ENCODE measurements at places on chromosomes 11 and 22.

GRCh38 chr11:34161812-34162492 is 56.5 kb downstream of the NAT10 start:
- no peak for DNase-seq

GRCh38 chr11:126359431-126360048 is 4.1 kb downstream of the ST3GAL4 start:
- DNase-seq = no peak

- no peak for DNase-seq
Observed at GRCh38 chr11:76302996-76303395, 77.9 kb downstream of the THAP12 start.

- no peak for DNase-seq
Observed at GRCh38 chr11:62438641-62439040, 19.8 kb downstream of the SCGB1A1 start.

DNA sequence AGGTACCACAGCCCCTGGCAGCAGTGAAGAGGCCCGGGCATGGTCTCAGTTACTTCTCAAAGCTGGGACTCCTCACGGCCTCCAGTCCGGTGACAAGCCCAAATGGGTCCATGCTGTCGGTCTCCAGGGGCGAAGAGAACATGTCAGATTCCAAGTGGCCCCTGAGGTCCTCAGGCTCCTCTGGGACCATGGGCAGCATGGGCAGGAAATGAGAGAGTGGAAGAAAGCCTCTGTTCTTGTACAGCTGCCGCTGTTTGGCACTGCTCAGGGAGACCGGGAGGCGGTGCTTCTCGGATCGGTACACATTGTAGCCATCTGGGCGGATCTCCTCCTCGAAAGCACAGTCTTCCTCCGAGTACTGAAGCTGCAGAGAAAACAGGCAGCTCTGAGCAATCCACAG is 4.6 kb downstream of the FGF19 start:
- no peak for DNase-seq

DNA sequence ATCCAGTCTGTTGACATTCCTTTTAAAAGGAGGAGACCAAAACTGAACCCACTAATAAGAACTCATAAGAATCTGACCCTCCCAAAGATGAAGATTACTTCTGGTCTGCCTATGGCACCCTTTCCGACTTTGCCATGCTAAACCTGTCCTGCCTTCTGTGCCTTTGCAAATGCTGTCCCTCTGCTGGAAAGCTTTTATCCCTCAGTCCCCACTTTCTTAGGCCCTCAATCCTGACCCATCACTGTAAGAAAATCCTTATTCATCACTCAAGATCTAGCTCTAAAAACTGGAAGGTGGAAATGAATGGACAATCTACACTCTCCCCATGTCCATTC is 10.4 kb downstream of the MPZL3 start:
- no peak for DNase-seq

DNA sequence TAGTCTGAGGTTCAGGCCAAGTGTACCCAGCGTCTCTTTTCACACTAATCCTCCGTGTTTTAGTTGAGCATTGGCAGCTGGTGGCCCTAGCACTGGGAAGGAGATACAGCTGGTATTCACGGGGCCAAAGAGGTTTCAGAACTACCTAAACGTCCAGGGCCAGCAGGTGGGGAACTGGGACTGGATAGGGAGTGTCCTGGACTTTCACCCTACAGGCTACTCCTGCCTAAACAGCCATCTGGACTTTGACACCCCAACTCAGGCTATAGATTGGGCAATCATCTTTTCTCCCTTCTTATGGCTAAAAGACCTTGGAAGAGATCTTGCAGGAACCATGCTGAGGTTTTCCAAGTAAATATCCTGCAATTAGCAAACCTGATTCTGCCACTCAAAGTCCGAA is 2.8 kb downstream of the SPON1 start:
- no peak for DNase-seq

DNA sequence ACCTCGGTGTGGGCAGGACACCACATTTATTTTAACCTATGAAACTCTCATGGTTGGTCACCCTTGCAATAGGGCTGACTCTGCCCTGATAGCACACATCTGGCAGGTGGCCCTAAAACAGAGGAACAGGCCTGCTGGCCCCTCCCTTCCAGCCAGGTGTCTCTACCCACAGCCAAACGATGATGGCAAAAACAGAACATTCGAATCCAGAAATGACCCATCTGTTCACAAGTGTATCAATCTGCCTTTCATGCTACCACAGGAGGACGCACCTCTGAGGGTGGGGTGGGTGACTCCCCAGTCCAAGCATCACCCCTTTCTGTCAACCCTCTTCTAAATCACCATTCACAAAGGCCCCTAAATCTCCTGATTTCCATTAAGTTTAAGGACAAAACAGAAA is 118.1 kb downstream of the ETS1 start:
- DNase-seq = no peak

DNA sequence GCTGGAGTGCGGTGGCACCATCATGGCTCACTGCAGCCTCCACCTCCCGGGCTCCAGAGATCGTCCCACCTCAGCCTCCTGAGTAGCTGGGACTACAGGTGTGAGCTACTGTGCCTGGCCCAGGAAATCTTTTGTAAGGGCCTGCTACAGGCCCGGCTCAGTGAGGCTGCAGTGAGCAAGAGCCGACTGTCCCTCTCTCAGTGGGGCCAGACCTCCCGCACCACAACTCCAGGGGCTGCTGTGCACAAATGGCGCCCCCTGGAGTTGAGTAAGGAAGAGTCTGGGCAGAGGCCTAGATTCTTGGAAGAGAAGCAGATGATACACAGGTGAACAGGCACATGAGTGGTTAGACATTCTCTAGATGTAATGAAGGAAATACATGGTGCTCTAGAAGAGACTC is 7.0 kb downstream of the SERHL2 start:
- no peak for DNase-seq

GRCh38 chr11:68651208-68651984 is 32.9 kb upstream of the GAL start:
- DNase-seq = no peak

DNA sequence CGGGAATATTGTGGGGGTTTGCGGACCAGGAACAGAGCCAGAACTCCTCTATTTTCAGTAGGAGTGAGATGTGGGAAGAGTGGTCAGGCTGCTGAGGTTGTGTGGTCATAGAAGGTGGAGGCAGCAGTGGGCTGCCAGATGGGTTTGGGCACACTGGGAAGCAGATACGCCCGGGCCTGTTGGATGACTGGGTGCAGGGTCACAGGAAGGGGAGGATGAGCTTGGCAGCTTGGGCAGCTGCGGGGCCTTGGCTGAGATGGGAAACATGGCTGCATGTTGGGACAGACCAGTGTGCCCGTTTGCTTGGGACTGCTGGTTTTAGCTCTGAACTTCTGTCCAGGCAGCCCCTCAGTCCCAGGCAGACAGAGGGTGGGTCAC is 11.4 kb downstream of the SHANK3 start:
- peak; percentile 36 for DNase-seq

DNA sequence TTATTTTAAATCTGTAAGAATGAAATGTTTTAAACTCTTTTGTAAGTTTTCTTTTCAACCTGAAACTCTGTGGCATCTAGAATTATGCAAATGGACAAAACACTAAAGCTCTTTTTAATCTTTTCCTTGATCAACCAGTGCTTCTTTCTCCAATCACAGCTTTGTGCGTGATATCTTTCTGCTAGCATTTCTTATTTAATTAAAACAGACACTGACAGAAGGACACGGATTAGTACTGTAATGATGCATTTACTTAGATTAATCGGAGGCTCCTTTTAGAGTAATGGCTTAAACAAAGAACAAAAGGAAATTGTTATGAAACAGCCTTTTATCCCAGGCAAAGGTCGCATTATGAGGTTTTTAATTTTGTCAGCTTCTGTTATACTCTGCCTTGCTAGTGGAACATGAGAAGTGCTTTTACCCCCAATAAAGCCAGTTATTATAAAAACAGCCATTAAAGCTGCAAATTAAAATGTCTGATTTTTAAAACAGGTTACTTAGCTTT is 48.5 kb upstream of the SOX6 start:
- DNase-seq = no peak

DNA sequence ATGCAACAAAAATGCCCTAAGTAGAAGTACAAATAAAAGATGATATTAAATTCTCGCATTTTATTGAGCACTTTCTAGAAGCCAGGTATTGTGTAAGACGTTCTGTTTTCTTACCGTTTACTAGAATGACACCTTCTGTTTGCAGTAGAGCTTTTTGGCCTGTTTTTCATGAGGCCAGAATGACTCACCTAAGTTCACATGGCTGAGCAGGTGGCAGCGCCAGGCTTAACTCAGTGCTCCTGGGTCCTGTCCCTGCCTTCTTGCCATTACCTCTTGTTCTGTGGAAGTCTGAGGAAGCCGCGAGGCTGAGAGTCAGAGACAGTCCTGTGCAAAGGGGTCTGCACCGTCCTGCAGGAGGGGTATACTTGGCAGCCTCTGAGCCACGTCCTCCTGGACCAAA is 113.8 kb downstream of the ATXN10 start:
- peak; percentile 42 for DNase-seq

DNA sequence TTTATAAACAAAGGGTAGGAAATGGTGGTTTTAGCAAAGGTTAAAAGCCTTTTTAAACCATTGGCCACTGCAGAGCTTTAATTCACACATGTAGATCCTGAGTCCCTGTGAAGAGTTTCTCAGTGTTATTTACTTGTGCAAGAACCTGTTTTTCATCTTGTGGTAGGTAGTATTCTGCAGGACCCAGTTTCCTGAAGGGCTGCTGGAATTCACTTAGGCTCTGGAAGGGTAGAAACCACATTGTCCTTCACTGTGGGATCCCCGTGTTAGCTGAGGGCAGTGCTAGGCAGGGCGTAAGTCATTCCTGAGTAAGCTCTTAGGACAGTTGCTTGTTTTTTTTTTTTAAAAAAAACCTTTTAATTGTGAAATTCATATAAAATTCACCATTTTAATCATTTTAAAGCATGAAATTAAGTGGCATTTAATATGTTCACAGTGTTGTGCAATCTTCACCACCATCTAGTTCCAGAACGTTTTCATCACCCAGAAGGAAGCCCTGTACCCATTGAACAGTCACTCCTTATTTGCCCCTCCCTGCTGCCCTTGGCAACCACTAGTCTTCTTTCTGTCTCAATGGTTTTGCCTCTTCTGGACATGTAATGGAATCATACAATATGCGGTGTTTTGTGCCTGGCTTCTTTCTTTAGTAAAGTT is 77.7 kb downstream of the C22orf31 start:
- no peak for DNase-seq

DNA sequence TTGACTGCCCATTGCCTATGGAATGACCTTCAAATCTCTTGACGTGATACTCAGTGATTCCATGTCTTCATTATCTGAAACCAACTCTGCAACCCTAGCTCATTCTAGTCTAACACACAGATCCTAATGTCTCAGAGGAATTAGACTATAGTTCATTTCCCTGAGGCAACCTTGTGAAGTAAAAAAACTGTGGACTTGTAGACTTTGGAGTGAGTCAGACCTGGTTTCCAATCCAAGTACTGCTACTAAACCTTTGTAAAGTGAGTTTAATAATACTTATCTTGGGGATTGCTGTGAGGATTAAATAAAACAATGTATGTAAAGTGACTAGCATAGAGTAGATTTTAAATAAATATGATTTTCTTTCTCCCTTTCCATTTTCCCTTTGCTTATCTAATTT is 226.1 kb downstream of the BLID start:
- DNase-seq = peak; percentile 17

GRCh38 chr11:3686751-3687150 is 15.6 kb upstream of the CHRNA10 start:
- no peak for DNase-seq

GRCh38 chr11:22432291-22433093 is 94.3 kb downstream of the SLC17A6 start:
- no peak for DNase-seq

DNA sequence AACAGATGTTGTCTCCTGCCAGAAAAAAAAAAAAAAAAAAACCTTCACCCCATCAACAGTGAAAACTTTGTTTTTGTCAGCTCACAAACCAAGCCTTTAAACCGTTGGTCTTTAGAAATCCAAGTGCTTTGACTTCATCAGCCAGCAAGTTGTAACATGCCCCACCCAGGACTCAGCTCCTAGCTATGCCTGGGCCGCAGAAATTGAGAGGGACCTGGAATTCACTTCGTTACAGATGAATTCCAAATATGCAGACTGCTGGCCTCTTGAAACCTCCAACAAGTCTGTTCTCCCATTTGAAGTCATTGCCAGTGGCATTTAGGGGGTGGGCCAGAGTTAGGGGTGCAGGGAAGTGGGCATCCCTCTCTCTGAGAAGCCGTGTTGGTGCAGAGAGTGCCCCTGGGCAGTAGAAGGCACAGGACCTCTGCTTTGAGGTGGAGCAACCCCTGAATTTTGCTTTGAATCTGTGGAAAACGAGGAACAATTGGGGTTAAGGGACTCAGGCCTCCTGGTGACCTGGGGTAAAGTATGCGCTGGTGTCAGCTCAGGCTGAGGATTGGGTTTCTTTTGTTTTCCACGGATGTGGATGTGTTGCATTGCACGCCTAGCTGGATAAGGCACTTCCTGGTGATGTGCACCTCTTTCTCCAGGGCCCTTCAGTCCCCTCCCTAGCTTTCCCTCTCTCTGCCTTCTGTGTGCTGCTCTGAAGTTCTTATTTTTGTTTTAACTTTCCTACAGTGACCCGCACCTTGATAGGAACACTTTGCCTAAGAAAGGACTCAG is 109.5 kb downstream of the DBX1 start:
- DNase-seq = peak; percentile 88

GRCh38 chr11:17772704-17773600 is 38.4 kb downstream of the KCNC1 start:
- DNase-seq = no peak

DNA sequence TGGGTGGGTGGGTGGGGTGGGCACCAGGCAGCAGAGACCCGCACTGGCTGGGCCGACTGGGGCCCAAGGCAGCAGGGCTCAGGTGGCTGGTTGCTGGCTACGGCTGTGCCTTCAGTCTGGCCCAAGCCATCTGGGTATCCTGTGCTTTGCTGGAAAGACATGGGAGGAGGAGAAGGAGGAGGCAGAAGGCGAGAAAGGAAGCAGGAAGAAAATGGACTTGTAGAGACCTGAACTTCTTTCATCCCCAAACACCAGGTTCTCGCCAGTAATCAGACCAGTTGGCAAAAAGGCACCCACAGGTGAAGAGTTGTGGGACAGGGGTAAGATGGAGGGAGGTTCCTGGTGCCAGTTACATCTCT is 78.8 kb downstream of the IGLL1 start:
- DNase-seq = no peak

GRCh38 chr11:64267207-64267945 is 16.0 kb downstream of the PLCB3 start:
- DNase-seq = no peak

DNA sequence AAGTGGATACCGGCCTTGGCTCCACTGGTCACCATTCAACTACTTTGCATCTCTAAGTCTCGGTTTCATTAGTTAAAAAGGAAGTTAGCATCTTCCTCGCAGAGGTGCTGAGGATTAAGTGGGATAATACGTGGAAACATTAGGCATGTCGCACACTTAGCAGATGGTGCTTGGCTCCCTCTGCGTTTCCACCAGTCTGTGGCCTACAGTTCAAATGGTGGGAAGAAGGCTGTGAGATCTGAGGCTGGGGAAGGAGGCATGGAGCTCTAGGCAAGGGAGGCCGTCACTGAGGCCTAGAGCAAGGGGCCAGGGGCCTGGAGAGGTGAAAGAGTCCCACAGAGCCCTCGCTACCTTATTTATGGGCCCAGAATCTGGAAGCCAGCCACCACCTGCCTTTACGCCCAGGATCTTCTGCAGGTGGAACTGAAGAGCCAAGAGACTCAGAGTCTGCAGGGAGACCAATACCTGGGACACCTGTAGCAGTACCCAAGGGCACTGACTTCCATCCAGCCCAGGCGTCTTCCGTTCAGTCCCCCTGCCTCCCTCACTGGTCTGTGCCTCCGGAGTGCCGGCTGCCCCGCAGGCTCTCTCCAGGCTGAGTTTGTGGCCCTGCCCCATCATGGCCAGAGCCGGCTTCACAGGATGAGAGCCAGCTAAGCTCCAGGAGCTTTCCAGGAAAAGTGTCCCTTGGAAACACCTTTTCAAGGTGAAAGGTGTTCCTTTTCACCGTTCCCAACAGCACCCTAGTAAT is 66.1 kb upstream of the A4GALT start:
- no peak for DNase-seq
